ENCODE measurements at places on chromosomes 12 and 14.

DNA sequence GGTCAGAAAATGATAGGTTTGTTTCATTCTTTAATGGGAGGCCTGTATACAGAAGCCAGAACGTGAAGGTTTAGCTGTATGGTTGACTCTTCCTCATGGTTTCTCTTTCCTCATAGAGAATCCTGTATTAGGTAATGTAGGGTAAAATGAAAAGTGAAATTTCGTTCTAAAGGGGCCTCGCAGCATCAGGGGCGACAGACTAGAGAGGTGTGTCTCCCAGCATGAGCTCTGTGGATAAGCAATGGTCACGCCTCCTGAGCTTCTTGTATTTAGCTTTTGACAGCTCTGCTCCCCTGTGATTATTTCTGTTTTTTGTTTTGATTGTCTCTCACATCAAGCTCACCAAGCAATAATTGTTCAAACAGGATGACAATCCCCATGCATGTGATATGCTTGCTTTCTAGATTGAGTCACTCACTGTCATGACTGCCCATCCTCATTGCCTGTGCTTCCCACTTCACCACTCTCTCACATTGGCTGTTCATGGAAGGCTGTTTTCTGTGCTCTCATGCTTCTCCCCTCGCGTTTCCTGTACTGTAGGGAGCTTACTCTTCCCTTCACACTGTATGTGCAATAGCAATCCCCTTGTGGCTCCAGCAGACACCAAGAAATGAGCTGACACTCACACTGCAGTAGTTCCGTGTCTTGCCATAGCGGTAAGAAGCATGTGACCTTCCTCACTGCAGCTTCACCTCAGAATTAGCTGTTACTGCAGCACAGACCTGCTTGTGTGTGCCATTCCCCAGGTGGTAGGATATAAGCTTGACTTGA, 44.0 kb downstream of the RAD52 start:
- DNase-seq: no peak

DNA sequence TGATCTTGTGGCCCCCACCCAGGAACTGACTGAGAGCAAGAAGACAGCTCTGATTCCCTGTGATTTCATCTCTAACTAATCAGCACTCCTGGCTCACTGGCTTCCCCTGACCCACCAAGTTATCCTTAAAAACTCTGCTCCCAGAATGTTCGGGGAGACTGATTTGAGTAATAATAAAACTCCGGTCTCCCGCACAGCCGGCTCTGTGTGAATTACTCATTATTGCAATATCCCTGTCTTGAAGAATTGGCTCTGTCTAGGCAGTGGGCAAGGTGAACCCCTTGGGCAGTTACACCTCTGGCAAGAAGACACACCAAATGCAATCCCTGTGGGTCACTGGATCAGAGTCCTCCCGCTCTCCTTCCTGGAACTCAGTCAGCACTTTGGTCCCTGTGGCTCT, 21.3 kb downstream of the SLC7A7 start:
- DNase-seq: no peak

- no peak for DNase-seq
These were observed 75.2 kb downstream of the TMEM121 start for GRCh38 chr14:105601360-105602242.

DNA sequence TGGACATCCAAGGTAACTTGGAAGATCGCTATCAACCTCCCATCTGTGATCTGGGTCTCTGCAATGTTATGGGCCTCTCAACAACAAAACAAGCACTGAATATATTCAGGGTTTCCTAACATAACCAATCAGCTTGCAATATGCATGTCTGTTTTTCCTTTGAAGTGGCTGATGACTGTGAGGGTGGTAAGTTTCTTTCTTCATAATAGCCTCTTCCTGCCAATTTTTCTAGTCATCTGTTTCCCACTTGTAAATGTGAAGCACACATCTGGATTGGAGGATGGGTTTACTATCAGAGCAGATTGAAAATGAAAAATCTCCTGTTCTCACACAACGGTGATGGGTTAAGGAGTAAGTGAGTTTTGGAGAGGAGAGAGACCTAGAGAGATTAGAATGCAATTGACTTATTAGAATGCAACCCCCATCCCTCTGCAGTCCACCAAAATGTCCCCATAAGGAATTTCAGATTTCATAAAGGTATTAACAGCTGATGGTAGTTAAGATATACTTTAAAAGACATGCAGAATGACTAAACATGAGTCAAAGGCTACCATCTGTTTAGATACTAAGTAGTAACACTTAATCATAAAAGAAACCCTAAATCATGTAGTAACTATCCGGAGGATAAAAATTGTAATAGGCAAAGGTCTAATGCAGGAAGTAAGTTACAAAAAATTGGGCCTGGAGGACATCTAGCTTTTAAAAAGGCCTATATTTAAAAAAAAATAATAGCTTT, 58.4 kb upstream of the SAV1 start:
- DNase-seq: no peak

GRCh38 chr14:51996148-51996746, 6.9 kb downstream of the RTRAF start:
- DNase-seq: no peak

DNA sequence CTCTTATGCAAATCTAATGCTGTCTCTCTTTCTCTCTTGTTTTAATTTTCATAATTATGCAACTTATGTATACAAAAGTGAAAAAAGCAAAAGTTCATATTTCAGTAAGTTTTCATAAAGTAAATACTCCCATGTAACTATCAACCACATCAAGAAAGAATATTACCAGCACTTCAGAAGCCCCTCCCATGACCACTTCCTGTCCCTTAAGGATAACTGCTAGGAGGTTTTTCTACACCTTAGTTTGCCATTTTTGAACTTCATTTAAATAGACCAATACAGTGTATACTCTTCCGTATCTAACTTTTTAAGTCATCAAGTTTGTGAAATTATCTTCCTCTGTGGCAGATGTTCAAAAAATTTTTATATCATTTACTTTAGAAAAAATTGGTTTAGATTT, 547 bp upstream of the OR4K15 start:
- DNase-seq: no peak

GRCh38 chr14:78491048-78491447, 320.9 kb downstream of the NRXN3 start:
- no peak for DNase-seq

- no peak for DNase-seq
These were observed 445.6 kb upstream of the MIS18BP1 start for GRCh38 chr14:45698462-45699134.

DNA sequence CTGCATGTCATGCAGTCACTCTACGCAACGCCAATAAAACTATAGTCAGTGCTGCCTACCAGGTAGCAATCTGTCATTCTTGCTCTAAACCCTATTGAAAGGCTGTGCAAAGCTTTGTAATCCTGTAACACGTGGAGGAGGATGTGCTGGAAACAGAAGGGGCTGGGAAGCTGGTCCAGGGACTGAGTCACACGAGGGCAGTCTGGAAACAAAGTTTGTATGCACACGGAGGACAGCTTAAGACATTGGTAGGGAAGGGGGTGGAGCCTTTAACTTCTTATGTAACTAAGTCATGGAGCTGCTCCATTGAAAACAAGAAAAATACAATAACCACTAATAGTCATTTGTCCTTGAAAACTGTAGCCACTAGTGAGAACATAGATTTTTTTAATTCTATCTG, 128.0 kb downstream of the BCAT1 start:
- no peak for DNase-seq

- no peak for DNase-seq
These were observed 237.1 kb downstream of the MED13L start for GRCh38 chr12:116040402-116040801.

DNA sequence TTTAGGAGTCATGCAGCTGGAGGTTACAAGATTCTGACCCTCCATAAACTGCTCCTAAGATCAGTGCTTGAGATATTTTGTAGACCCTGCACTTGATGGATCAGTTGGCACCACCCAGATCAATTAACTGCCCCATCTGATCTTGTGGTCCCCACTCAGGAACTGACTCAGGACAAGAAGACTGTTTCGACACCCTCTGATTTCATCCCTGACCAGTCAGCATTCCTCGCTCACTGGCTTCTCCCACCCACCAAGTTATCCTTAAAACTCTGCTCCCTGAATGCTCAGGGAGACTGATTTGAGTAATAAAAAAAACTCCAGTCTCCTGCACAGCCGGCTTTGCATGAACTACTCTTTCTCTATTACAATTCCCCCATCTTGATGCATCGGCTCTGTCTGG, 360.2 kb downstream of the GALC start:
- DNase-seq: no peak

DNA sequence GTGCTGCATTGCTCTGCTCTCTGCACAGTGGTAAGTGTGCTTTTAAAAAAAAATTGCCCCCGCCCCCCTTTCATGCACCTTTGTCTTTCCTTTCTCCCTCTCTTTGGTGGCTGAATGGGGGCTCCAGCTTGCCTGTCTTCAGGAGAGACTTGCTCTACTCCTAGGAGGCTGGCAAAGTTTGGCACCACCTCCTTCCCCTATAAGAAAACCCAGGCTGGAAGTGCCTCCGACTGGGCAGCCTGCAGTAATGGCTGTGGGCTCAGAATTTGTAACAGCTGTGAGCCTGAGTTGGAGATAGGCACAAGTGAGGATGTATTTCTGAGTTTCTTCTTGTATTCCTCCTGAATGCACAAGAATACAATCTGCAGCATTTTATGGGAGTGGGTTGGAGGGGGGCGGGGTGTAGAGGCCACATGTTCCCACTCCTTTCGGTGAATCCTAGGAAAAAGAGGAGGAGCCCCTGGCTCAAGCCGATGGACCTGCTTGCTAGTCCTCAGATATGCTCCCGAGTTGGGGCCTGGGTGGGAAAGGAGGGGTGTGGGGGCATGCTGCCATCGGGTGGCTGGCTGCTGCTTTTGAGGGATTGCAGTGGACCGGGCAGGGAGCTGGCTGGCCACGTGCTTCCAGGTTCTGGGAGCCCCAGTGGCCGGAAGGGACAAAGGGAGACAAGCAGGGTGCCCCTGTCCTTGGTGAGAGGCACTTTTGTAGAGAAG, 124.3 kb downstream of the TSPAN9 start:
- DNase-seq: no peak

- DNase-seq: no peak
These were observed 152.7 kb upstream of the KITLG start for GRCh38 chr12:88733008-88733407.

DNA sequence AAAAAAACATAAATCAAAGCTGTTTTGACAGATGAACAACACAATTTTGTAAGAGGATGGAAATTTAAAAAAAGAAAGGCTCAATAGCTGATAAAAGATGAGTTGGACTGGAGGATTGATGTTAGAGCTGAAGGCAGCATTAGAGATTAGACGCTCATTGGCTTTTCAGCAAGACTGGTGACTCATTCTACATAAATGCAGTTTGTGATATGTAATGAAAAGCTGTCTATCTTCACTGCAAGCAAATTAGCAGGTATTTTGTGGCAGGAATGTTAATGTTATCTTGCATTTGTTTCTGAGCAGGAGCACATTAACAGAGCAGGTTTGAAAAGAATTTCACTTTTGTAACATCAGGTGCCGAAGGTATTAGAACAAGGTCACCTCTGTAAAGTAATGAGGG, 442.7 kb upstream of the NOVA1 start:
- no peak for DNase-seq

All from stimulated activated CD4-positive, alpha-beta T cell treated with anti-CD3 and anti-CD28 coated beads, Interleukin-4, amount 100 ng/mL, for 48 hours (primary cell).